CD4-positive, alpha-beta T cell treated with Interferon alpha-2 for 1 hour (primary cell): ENCODE measurements at places on chromosomes 5 and 9.

DNA sequence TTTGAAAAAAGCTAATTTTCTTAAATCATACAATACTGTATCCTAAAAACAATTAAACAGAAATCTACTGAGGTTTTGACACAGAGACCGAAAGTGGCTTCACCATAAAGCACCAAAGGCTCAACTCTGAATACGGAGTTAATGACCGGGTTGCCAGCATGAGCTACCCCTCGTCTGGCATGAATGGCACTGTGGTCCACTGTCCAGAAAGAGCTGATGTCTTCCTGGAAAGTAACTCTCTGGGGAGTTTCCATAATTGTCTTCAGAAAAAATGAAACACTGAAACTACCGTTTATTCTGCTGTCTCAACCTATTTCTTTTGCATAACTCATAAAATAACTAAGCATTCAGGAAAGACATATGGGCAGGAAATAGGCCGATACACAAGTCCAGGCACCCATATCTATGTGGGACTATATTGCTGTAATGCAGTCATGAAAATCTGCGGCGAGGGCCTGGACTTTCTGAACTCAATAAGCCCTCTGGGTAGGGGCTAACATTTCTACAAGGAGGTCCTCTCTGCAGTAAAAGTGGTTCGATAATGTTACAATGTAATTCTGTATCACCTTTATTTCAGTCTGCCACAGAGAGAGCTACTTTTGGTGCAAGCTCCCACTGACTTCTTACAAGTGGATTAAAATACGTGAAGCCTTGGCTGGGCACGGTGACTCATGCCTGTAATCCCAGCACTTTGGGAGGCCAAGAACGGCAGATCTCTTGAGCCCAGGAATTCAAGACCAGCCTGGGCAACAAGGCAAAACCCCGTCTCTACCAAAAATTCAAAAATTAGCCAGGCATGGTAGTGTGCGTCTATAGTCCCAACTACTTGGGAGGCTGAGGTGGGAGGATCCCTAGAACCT is 52.4 kb downstream of the ANKH start:
- DNase-seq = no peak

DNA sequence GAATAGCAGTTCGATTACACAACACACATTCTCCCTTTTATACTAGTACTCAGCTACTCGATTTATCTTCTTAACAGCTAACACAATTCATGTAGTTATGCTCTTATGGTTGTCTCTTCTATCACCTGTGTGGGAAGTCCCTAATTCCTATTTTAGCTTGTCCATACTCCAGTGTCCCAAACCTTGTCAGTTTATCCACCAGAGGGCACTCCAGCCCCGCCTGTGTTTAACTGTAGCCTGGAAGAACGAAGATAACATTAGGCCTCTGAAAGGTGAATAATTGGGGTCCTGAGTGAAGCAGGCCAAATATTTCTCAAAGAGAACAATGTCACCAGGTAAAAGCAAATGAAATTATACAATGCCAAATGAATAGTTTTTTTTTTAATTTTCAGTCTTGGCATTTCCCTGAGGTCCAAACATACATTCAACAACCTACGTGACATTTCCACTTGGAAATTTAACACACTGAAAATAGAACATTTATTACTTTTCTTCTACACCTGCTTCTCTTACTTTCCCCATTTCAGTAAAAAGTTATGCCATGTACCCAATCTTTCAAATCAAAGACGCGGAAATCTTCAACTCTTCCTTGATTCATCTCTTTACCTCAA is 560.7 kb downstream of the HTR1A start:
- no peak for DNase-seq

GRCh38 chr9:82170866-82171265 is 182.3 kb downstream of the SPATA31D1 start:
- DNase-seq = no peak

GRCh38 chr5:179211068-179211467 is 134.2 kb downstream of the ADAMTS2 start:
- no peak for DNase-seq

- DNase-seq = no peak
Measured at GRCh38 chr5:54514841-54515432, 2.6 kb upstream of the SNX18 start.

DNA sequence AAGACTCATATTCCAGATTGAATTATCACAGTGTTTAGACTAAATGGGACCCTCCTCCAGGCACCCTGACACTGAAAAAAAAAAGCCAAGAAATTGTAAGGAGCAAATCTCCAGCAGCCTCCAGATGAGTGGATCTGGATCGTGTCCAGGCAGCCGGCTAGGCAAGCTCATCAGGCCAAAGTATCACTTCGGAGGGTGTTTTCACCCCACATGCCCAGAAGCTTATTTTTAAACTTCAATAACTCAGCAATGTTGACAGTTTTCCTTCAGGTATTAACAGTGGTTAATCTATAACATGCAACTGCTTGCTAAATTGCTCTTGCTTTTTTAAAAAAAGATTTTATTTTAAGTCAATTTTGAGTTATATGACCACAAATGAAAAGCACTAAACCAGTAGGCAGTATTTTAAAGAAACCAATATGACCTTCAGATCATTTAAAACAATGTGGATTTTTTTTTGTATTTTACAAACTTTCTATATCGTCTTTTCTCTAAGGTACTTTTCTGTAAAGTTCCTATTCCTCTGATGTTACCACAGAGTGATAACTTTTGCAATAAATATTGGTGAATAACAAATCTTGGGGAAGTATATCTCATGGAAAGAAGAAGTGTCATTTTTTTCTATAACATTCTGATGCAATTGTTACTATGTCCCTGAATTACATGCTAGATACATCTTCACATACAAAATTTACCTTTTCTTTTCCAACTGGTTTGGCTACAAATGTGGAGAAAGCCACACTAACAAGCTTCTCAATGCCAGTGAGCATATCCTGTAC is 30.7 kb downstream of the ACOT12 start:
- no peak for DNase-seq

- DNase-seq = no peak
Measured at GRCh38 chr9:120324996-120325642, 254.8 kb downstream of the CDK5RAP2 start.

- no peak for DNase-seq
Measured at GRCh38 chr9:77651203-77651602, 3.1 kb upstream of the GNA14 start.

- peak; percentile 30 for DNase-seq
Measured at GRCh38 chr5:55868846-55869245, 17.7 kb downstream of the IL31RA start.

- DNase-seq = no peak
Measured at GRCh38 chr9:75175395-75175794, 87.1 kb downstream of the OSTF1 start.

- DNase-seq = no peak
Measured at GRCh38 chr9:117116084-117116483, 298.8 kb downstream of the ASTN2 start.

DNA sequence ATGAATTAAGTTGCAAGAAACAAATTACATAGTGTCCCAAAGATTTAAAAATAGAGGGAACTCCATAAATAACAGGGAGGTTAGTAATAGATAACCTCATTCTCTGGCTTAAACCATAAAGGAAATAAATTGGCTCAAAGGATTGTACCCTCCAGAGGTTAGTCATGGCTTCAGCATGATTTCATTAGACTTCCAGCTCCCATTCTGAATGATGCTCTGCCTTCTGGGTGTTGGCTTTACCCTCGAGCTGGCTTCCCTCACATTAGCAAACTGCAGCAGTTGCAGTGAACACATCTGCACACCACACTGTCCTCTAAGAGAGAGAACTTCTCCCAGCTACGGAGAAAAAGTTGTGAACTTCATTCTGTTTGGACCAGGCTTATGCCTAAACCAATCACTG is 70.4 kb downstream of the RGS7BP start:
- no peak for DNase-seq
